Activated CD8-positive, alpha-beta memory T cell treated with anti-CD3 and anti-CD28 coated beads for 4 hours (primary cell): ENCODE measurements at places on chromosomes 6 and 20.

DNA sequence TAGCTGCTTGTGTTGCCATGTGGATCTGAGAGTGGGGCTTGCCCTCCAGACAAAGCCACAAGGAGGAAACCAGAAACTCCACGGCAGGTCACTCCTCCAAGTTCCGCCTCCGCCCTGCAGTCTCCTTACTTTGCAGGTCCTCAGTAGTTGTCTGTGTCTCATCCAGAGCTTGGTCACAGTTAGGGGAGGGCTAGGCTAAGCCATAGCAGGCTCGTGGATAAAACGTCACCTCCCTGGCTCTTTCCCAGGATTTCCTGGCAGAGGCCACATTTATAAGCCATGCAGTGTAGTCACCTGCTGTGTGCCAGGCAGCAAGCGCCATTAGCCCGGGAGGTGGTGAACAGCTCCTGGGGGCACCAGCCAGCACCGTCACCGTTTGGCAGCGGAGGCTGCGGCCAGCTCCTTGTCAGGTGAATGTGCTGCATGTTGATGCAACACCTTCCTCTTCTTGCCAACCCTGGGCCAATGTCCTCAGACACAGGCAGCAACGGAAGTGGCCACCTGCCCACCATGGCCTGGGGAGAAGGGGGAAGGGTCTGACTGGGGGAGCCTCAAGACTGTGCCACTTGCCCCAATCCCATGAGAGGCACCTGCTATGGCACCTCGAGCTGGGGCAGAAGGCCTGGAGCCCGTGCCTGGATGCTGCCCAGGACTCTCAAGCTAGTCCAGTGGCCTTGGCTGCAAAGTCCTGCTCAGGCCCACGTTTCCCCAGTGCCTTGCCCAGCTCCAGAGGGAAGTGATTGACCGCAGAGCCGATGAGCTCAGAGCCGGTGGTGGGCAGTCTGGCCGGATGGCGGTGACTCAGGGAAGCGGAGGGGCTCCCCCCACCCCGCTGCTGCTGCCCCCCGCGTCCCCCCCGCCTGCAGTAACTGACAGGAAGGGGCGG is 39.0 kb upstream of the SLCO4A1 start:
- DNase-seq = no peak

DNA sequence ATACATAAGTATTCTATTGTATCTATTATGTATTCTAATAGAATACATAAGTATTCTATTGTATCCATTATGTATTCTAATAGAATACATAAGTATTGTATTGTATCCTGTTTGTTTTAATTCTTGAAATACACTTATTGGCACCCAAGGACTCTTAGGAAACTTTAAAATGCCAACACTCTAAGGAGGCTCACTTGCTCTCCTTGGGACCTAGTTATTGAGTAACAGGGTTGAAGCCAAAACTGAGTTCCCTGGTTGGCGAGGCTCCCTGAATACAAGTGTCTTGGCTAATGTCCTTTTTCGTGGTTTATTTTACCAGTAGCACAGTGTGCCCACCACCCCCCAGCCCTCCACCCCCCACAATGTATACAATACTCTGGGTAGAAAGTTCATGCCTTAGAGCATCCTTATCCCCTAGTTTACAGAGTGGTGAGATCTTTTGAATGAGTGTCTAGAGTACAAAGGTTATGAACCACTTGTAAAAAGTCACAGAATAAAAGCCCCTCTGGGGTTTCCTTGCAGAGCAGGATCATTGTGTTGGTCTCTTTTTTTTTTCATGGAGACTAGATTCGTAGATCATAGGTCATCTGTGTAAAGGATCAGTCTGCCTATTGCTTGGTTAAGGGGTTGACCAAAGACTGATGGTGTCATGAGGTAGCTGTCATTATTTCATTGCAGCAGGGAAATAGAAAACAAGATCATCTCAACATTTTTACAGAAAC is 32.5 kb upstream of the PRDM1 start:
- DNase-seq = no peak

DNA sequence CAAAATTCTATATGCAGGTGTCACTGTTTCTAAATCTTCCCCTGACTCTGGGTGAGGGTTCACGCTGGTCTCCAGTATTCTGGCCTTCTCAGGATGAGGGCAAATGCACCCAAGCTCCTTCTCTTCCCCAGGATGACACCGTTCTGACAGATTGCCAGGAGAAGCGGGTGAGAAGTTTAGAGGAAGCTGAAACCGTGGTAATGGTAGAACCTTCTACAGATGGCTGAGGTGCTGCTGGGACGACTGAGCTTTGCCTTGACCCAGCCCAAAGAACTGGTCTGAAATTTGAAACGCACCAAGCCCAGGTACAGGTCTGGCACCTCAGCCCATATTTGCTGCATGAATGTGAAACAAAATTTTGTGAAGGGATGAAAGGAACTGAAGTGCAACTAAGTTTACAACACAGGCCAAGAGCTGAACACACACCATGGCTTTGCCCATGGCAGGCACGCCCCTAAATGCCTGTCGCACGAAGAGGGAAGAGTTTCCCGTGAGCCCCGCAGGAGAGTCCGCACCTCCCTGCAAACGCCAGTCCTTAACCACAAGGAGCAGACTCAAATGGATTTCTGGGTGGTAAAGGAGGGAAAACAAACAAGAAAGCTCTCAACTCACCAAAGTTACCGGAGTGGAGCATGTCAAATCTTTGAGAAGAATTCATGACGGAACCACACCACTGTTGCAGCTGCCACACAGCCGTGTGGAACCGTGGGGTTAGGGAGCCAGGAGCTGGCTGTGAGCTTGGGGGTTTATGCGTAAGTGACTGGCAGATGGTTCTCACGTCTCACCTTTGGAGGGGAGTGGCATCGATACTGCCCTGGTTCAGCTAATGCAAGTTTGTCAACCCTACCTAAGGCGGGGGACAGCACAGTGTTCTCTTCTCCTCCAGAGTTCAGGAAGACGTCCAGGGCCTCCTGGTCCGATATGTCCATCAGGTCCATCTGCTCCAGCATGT is 138.9 kb downstream of the DTNBP1 start:
- no peak for DNase-seq

DNA sequence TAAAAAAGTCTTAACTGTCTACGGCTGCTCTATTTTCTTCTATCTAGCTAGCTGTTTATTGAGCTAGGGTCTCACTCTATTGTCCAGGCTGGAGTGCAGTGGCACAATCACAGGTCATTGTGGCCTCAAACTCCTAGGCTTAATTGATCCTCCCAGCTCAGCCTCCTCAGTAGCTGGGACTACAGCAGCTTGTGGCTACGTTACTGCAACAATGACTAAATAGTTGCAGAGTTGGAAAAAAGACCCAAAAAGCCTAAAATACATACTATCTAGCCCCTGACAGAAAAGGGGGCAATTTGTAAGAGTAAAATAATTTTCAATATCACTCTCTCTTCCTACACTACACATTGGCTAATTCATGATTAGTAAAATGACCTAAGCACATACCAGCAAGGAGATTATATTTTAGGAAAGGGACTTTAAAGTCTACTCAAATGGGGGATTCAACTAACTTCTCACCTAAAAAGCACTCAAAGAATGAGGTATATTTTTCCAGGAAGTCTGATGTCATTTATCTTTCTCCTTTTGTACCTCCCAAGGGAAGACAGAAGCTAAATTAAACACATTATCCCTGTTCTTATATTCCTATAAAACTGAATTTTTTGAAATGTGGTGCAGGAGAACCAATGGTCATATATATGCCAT is 82.8 kb downstream of the ZMYND8 start:
- no peak for DNase-seq

DNA sequence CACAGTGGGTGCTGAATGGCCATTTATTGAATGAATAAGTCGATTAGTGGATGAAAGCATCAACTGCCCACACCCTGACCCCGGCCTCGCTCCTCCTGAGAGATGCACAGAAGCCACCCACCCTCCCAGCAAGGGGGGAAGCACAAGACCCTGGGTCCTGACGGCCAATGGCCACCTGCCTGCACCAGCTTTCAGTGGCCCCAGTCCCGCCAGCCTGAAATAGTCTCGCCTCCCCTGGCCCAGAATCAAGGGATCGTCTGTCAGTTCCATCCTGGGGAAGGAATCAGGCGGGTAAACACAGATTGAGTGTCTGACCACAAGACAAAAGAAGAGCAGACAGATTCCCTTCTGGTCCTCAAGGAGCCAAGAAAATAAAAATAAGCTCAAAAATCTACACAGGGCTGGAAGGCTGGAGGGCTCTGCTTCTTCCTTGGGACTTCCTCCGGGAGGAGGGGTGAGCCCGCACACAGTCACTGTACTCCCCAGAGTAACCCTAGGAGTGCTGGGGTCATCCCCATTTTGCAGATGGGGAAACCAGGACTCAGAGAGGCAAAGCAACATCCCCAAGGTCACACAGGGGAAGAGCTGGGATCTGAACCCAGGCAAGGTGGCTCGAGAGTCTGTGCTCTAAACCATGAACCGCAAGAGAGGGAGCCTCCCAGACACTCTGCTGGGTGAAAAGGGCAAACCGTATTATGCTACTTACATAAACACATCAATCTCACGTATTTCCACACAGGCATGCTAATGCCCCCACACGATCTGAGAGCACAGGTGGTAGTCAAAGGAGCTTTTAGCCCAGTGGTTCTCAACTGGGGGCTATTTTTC is 7.8 kb downstream of the PREX1 start:
- DNase-seq = no peak
